ENCODE measurements at places on chromosomes 6 and 20.

GRCh38 chr20:62503401-62504178 is 27.8 kb upstream of the GATA5 start:
- DNase-seq: no peak

GRCh38 chr6:129329678-129330077 is 380.3 kb downstream of the ARHGAP18 start:
- DNase-seq: no peak

- DNase-seq: no peak
Observed at GRCh38 chr6:159074120-159074684, 29.4 kb upstream of the TAGAP start.

GRCh38 chr20:32628960-32629530 is 43.9 kb upstream of the NOL4L start:
- no peak for DNase-seq

GRCh38 chr6:130906736-130907381 is 79.7 kb downstream of the SMLR1 start:
- DNase-seq: no peak

DNA sequence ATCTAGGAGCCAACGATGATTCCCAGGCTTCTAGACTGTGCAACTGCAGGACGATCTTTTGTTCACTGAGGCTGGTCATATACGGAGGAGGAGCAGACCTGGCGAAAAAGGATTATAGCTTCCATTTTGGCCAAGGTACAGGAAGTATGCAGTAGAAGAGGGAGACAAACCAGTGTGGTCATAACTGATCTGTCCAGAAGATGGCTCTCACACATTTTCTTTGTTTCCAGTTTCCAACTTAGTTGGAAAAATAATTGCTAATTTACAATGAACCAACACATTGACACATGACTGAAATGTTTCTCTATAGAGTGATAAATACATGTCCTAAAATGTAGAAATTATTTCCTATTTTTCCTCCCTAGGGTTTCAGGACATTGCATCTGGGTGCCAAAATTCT is 364.1 kb upstream of the BTBD3 start:
- DNase-seq: no peak

DNA sequence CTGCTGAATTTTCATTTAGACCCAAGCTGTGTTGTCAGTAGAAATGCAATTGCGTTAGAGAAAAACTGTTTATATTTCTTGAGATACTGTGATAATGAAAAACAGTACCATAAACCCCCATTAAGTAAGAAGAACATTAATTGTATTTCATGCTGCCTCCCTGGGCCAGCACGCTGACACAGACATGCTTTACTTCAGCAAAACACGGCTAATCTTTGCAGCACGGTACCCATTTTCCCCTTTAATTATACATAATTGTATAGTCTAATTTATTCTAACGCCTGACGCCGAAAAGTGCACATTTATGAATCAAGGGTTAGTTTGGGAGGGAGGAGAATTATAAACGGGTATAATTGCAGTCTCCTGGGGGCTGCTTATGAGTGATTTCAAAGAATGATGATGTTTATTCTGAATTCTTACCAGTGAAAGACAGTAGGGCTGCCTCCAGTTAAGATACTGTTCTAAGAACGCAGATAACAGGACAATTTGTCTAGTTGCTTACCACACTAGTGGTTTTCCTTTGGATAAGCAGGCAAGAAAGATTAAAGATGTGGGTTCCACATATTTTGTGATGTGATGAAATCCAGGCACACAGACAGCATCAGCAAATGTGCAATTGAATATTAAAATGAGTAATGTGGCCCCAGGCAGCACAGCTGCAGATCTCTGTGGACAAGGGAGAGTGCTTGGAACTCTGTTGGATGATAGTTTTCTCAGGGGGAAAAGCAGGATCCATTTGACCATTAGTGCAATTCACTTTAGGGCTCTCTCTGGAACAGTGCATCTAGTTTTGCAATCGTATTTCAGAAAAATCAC is 4.7 kb upstream of the SULF2 start:
- no peak for DNase-seq

GRCh38 chr6:159094444-159095252 is 49.9 kb upstream of the TAGAP start:
- peak; percentile 44 for DNase-seq

- peak; percentile 81 for DNase-seq
Observed at GRCh38 chr6:16130932-16131387, 2.1 kb downstream of the MYLIP start.

- DNase-seq: no peak
Observed at GRCh38 chr6:25377664-25378063, 98.5 kb downstream of the CARMIL1 start.

- DNase-seq: no peak
Observed at GRCh38 chr6:150412221-150412620, 43.4 kb downstream of the IYD start.

DNA sequence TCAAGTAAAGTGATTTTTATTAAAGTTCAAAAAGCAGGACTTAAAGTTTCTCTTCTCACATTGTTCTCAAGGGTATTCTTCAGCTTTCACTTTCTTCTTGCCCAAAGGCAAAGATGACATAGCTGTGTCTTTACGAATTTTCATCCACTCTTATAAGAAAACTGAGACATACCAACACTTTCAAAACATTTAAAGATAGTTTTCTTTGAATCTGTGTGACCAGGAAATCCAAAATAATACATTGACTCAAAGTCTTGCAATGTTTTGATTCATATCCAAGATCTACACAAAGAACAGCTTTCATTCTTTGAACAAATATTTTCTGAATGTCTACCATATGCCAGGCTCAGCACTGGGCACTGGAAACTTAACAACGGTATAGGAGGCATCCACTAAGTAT is 117.9 kb downstream of the SIM1 start:
- DNase-seq: no peak

DNA sequence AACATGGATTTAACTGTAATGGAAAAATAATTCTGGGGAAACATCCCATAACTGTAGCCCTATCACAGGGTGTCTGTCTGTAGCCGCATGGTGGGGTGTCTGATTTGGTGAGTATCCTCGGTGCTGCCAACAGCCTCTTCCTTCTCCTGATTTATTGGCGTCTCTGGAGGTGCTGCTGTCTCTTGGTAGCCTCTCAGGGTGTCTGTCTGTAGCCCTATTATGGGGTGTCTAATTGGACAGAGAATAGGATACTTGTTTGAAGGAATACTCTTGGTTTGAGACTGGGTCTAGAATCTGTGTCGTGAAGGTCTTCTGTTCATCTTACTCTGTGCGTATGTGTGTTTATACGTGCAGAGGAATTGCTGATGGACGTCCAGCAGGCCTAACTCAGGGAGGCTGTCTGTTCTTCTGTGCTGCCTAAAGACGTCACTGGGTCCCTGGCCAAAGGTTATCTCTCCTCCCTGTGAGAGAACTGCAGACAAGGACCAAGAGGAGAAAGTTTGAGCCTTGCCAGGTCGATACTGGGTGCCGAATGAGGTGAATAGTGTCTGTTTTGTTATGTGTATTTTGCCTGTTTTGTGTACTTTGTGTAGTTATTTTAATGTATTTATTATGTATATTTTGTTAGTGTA is 18.9 kb upstream of the AGPAT4 start:
- no peak for DNase-seq

DNA sequence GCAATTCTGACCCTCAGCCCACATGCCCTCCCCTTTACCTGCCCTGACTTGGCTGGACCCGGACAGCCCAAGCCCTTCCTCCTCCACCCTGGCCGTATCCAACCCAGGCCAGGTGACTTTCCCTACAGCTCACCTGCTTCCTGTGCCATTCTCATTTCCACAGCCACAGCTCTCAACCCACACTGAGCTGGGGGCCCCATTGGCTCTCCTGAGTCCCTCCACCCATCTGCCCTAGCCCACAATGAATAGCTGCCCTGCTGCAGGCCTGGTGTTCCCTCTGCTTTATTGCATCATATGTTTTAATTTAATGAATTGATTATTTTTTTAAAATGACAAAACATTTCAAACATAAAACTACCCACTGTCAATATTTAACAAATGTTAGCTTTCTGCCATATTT is 118.5 kb upstream of the BACH2 start:
- DNase-seq: no peak

DNA sequence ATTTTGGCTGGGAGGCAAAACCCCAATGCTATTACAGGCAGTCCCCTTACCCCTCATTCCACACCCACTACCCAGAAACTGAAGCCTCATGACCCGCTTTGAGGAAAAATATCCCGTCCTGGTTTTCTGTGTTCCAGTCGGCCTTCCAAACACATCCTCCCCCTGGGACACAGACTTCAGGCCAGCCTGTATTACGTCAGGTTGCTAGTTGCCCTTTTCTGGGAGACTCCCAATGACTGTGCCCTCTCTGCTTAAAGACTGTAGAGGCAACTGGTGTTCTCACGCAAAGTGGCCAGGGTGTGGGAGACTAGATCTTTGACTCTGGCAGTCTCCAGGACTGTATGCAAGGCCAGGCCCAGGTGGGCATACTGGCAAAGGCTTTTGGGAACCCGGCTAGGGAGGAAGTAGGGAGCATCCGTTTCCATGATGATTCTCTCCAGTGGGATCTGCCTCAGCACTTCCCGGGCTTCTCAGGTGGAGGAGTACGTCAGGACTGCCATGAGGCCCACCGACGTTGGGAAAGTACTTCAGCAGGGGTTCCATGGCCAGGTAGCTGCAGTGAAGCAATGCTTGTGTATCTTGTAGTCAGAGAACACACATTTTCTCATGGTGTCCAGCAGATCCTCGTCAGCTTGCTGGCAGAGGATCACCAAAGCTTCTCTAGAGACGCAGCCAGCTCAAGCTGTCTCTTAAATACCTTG is 34.9 kb downstream of the DYNLT1 start:
- no peak for DNase-seq

DNA sequence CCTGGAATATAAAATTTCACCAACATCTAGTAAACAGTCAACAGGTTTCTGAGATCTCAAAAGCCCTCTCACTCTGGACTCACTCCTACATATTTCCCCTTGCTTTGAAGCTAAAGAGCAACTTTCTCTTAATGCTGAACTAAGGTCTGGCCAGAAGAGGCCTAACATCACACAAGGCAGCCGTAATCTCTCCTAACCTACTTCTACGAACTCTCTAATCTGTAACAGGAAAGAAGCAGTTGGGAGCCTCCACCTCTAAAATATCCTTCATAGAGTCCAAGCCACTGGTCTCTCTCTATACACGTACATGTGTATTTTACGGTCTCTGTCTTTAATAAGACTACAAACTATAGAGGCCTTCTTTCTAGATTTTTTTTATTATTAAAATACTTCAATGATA is 72.0 kb downstream of the REV3L start:
- DNase-seq: no peak

GRCh38 chr6:150037526-150038201 is 12.3 kb upstream of the RAET1L start:
- no peak for DNase-seq

GRCh38 chr6:134995536-134995935 is 45.6 kb upstream of the ALDH8A1 start:
- no peak for DNase-seq

- DNase-seq: no peak
Observed at GRCh38 chr6:132961122-132961521, 146.8 kb downstream of the RPS12 start.

DNA sequence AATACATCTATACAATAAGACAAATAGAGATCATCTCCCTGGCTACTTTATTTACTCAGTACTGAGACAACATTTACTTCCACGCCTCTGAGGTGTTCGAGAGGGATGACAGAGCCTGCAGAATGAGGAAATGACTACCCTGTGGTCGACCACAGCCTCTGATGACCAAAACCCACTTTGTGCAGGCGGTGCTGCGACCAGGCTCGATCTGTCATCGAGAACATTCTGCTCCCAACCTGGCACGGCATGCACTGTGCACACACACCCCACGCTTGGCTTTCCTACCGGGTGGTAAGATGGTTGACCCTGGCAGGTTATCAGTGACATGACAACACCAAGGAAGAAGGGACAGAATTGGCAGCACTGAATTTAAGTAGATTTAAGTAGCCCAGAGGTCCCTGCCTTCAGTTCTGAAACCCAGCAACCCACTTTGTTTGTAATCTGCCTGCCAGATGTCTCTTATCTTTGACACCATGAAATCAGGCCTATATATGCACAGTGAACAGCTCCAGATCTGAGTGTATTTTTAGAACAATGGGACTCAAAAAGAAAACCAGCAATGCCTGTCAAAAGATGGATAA is 42.6 kb downstream of the TTI1 start:
- peak; percentile 93 for DNase-seq

- DNase-seq: no peak
Observed at GRCh38 chr6:144899161-144899560, 614.0 kb downstream of the UTRN start.

DNA sequence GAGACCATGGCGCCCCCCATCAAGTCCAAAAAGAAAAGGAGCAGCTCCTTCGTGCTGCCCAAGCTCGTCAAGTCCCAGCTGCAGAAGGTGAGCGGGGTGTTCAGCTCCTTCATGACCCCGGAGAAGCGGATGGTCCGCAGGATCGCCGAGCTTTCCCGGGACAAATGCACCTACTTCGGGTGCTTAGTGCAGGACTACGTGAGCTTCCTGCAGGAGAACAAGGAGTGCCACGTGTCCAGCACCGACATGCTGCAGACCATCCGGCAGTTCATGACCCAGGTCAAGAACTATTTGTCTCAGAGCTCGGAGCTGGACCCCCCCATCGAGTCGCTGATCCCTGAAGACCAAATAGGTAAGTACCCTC is 41.7 kb upstream of the NAA20 start:
- DNase-seq: no peak

DNA sequence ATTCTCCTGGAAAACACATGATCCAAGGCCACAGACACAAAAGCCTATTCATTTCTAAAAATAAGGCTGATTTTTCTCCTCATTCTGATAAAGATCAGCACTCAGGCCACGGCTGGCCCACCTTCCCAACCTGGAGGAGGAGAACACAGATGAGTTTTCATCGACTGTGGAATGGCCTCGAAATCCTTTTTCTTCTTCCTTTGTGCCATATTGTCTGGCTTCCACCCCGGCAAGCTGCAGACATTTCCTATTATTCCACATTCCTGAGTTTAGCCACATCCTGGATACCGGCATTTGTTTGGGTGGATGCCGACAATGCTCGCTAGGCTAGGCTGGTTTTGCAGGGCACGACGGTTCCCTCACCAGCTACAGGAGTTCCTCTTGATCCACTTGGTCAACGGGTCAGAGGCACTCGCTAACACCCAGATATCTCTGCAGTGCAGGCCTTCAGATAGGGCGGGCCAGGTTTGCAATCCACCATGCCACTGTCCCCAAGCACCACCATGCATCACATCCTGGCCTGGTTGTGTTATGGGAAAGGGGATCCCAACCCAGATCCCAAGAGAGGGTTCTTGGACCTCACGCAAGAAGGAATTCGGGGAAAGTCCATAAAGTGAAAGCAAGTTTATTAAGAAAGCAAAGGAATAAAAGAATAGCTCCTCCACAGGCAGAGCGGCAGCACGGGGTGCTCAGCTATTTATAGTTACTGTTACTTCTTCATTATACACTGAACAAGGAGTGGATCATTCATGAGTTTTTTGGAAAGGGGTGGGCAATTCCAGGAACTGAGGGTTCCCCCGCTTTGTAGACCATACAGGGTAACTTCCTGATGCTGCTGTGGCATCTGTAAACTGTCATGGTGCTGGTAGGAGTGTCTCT is 4.2 kb upstream of the CTSZ start:
- DNase-seq: no peak

GRCh38 chr20:13858871-13859270 is 74.0 kb downstream of the NDUFAF5 start:
- DNase-seq: no peak

- DNase-seq: no peak
Observed at GRCh38 chr6:34243131-34243771, 5.6 kb downstream of the SMIM29 start.
